Fibroblast of skin of scalp (primary cell): ENCODE measurements at places on chromosomes 12 and 14.

GRCh38 chr12:6827982-6828780, at the start of gene P3H3:
Gene P3H3, plus strand, starts transcription at chr12:6828407. Its CDS starts 34 bp downstream, at chr12:6828441.
- peak; percentile 63 for DNase-seq

DNA sequence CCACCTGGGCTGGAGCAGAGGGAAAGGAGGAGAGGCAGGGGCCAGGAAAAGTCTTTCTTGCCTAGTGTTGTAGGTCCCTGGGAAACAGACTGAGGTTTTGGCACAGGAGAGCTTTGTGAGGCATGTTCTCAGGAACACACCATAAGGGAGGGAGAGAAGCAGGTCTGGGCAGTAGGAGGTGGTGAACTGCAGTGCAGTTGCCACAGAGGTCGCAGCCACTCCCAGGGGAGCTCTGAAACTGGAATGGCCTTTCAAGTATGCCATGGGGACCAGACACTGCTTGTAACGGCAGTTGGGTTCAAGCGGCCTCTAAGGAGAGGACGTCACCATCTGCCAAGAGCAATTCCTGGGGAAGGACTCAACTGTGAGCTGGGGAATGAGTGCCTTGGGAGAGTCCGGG, 35.4 kb upstream of the NKX2-8 start:
- DNase-seq = no peak

GRCh38 chr12:82517808-82518207, 159.5 kb downstream of the METTL25 start:
- no peak for DNase-seq

DNA sequence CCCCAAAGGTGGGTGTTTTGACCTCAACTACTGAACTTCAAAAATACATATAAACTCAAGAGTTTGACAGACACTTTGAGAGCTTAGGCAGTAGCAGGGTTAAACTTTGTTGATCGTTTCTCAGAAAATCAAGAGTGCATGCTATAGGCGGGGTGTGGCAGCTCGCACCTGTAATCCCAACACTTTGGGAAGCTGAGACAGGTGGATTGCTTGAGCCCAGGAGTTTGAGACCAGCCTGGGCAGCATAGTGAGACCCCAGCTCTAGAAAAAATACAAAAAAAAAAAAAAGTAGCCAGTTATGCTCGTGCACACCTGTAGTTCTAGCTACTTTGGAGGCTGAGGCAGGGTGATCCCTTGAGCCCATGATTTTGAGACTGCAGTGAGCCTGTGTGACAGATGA, 12.3 kb downstream of the NANOG start:
- DNase-seq = no peak

GRCh38 chr14:86777963-86778602, 1214.9 kb downstream of the GALC start:
- DNase-seq = peak; percentile 86

GRCh38 chr14:73426877-73427276, 31.5 kb downstream of the NUMB start:
- peak; percentile 40 for DNase-seq

GRCh38 chr12:27542628-27543027, 18.6 kb downstream of the PPFIBP1 start:
- DNase-seq = peak; percentile 93

DNA sequence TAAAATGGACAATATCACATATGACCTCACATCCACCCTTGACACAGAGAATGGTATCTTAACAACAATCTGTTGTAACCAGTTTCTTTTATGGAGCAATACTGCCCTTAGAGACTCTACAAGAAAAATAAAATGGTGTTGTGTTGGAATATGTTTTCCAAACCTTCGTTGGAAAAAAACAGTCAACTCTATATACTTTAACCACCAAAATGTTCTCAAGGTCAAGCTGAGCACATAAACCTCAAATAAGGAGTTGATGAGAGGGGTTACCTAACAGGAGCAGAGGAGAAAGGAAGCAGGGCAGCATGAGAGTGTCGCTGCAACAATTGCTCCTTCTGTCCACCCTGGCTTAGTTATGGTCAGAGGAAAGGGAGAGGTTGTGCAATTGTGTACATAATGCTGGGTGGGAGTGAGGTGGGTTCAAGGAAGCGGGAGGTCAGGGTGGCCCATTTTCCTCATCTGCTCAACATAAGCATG, 179.2 kb upstream of the BMP4 start:
- no peak for DNase-seq
